ENCODE measurements at places on chromosomes 5 and 9. TPM values are rescaled to one million over a fixed set of nuclear protein-coding genes. Genes with fewer than 3 reads are reported as not detected.

Gene ACTBL2
- total RNA-seq: 5.6 TPM

Gene IL3
- not detected for total RNA-seq

Gene GMCL2
- not detected for total RNA-seq

Gene CLIC3
- total RNA-seq: 1.9 TPM

Gene MYO10
- 79.5 TPM for total RNA-seq

Gene CFAP77
- not detected for total RNA-seq

Gene TMEM252
- total RNA-seq: 0.20 TPM

DNA sequence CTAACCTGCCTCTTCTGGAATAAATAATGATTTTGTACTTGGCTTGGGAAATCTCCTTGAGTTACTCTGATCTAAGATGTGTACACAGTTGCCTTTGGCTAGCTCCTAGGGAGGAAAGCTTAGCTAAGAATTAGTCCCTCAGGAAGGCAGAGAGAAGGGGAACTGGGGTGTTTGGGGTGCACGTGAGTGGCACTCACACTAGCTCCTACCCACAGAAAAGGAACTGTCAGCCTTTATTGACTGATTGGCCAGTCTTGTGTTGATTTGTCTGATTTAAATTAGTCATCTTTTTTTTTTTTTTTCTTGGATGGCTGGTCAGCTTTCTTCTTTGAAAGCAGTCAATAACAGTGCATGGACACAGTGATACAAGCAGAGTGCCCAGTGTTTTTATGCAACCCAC, 107.7 kb downstream of the DMRT2 start:
- no peak for DNase-seq

DNA sequence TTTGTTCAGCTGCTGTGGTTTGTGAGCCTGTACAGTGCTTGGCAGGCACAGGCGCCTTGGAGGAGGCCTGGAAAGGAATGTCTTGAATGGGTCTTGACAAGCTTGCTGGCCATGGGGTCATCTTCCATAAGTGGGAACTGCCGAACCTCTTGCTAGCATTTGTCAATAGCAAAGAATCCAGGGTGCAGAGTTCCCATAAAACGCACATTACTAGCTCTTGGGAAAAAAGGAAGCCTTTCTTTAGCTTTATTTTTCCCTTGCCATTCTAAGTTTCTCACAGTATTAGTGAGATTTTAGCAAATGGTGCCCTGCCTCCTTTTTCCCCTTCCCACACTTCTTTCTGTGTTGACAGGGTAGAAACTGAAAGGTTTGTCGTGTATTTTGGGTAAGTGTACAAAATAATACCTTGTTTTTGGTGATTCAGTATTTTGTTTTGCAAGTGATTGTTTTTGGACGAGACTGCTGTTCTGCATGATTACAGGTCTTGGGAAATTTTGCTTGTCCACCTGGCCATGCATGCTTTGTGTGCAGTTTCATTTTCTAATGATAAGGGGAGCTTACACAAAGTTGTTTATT, 82.0 kb downstream of the ADGRV1 start:
- peak; percentile 26 for DNase-seq

DNA sequence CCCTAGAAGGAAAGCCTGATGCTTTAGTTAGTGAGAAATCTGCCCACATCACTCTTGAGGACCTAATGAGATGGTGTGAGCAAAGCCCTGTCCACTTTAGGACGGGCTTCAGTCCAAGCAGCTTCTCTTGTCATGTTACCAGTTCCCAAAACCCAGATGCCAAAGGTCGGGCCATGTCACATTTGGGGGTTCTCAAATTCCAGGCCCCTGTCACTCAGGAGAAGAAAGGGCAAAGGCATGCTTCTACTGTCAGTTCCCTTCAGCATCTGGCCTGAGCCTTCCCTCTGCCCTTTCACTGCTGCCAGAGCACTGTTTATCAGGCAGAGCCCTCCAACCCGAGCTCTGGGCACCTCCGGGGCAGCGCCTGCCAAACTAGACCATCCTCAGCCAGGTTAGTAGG, 556.0 kb downstream of the BNC2 start:
- DNase-seq: no peak

GRCh38 chr9:129225815-129226214, 47.8 kb upstream of the IER5L start:
- no peak for DNase-seq

DNA sequence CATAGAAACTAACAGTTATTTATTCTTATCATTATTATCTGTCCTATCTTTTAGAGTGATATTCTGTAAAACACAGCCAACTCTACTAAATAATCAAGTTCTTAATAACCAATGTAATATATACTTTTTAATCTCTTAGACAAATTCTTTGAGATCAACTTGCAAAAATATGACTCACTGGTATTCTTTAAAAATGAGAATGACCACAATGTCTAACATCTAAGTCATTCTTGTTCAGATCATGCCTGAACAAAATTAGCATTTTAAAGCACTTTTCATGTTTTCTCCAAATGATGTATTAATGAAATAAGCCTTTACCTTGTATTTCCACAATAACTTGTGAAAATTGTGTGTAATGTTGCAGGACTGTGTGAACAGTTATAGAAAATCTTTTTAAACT, 356.9 kb upstream of the RGMB start:
- DNase-seq: peak; percentile 19

GRCh38 chr5:121870489-121870888, 18.8 kb downstream of the FTMT start:
- peak; percentile 44 for DNase-seq

GRCh38 chr9:126055381-126055985, 271.1 kb upstream of the MVB12B start:
- peak; percentile 9 for DNase-seq

GRCh38 chr5:37249815-37250164, 614 bp upstream of the CPLANE1 start:
- DNase-seq: peak; percentile 11

- DNase-seq: no peak
Observed at GRCh38 chr5:128493657-128494329, 44.3 kb downstream of the FBN2 start.

DNA sequence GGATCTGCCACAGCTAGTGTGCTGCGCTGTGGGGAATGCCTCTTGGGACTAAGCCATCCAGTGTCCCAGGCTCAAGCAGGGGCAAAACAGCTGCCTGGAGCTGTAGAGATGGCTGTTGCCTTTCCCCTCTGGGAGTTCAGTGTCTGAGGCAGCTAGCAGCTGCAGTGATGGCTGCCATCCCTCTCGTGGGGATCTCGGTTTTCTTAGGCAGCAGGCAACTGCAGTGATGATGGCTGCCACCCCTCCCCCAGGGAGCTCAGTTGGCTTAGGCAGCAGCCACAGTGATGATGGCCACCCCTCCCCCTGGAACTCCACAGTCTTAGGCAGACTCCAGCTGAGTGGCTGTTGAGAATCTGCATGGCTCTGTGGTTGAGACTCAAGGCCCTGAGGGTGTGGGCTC, 1389.2 kb upstream of the NUDT12 start:
- DNase-seq: no peak

DNA sequence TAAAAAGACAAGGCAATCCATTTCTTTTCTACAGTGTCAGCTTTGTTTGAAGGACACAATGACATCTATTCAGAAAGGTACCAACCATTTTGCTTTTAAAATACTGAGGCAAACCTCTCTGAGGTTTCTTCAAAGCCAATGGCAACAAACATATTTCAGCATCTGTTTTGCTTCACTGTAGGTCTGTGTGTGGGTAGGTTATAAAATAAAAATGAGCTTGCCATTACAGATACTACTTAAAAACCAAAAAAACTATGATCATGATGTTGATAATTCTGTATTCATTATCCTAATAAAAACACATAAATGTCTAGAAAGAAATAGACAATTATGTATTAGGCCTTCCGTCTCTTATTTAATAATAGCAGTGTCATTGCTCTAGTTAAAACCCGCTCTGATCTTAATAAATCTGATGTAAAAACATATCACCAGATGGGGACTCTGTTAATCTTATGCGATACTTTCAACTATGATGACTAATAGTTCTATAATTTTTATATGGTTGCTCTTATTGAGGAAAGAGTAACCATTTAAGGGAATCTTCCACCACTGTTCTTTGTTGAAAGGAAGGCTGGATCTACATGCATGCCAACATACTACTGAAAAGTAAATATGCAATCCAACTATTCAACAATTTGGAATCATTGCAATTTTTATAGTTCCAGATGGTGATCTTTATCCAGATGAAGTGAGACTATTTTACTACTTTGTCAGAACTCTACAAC, 647.2 kb downstream of the PDE4D start:
- no peak for DNase-seq

GRCh38 chr5:134063188-134063820, 51.2 kb upstream of the TCF7 start:
- peak; percentile 15 for DNase-seq

DNA sequence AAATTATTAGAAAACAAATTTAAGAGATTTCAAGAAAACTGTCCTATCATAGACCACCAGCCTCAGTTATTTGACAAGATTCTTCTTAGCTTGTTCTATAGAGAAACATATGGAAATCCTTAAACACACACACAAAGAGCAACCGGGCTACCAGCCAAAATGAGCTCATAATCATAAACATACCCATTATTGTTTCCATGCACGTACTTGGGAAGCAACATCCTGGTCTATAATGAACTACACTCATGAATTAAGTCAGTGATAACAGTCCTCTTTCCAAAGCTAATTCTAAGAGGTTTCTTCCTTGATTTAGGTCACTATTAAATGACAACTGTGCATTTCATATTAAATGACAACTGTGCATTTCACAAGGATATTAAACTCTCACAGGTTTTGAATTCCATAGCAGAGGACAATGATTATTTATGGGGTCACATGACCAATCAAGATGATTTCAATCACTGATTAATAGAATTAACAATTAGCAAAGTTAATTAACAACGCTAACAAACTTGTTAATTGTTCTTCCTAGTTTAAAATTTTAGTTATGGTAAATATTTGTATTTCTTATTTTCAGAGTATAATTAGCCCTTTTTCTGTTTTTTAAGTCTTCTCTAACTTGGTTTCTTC, 77.0 kb downstream of the OXCT1 start:
- DNase-seq: no peak
